Erythroblast (primary cell): ENCODE measurements at places on chromosomes 5 and 9.

- no peak for DNase-seq
These were observed 41.5 kb upstream of the LARP1 start for GRCh38 chr5:154713615-154714125.

GRCh38 chr5:170183816-170184687 lies 48.7 kb upstream of the C5orf58 start:
- peak; percentile 42 for DNase-seq

DNA sequence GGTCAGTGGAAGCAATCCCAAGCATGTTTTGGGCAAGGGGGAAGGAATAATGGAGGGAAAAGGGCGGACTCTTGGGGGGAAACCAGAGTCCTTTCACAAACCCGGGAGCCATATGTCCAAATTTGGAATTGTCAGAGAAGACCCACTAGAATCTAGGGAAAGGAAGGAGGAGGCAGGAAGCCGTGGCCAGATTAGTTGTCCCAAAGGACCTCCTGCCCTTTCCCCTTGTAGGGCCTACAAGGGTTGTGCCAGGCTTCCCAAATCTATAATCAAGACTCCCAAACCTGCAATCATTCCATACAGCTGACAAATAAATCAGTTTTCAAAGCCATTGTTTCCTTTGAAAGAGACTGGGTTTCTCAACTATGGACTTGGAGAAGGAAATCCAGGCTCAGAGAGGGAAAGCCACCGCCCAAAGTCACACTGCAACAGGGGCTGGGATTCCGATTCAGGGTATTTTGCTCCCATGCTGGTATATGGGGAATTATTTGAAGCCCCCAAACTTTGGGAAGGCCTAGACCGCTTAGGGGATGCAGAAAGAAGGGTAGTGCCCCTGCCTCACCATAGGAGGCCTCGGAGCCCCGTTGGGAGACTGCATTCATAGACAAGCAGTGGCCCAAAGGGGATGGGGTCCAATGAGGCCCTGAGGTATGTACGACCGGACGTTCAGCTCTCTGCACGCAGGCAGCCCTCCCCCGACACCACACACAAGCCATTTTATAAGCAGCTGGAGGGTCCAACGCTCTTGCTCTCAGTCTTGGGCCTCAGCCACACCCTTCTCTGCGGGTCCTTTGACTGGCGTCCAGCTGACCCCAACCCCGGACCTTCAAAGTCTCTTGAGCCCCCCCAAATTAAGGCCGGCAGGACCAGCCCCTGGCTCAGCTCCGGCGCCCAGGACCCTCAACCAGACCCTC lies 815 bp downstream of the ANXA6 start:
- DNase-seq: no peak

- no peak for DNase-seq
These were observed 81.8 kb downstream of the ZNF618 start for GRCh38 chr9:113957821-113958341.

DNA sequence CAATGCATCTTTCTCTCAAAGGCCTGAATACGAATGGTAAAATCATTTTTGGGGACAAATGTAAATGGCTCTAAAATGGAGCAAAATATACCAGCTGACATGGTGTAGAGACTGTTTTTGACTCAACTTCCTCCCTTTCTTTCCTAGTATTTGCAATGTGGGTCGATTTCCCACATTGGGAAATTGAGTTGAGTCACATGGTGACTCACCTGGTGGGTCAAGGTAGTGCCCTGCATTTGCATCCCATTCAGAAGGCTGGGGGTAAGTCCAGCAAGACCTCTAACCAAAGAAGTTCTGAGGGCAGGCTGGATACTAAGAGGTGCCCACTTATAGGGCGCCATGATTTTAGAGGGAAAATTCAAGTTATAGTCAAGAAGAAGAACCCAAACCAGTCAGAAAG lies 179.6 kb upstream of the MPDZ start:
- no peak for DNase-seq
